ENCODE measurements at places on chromosomes 3 and 15.

- no peak for DNase-seq
These were observed 138.8 kb downstream of the TUSC7 start for GRCh38 chr3:116848248-116848829.

DNA sequence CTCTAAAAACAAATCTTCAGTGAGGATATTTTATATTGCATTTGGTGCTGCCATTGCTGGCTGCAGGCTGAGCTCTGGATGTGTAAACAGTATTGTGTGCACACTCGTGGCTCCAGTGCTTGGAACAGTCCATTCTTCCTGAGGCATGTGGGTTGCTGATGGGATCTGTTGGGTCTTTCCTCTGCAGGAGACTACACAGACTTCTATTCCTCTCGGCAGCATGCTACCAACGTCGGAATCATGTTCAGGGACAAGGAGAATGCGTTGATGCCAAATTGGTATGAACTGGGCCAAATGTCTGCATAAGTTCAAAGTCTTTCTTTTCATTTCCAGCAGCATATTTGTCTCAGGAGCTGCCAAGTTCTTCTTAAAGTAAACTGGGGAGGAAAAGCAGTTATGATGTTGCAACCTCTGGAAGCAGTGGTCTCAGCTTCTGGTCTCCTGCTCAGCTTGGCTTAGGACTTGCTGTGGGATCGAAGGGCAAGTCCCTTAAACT is 9.3 kb downstream of the FAH start:
- DNase-seq, result no peak

DNA sequence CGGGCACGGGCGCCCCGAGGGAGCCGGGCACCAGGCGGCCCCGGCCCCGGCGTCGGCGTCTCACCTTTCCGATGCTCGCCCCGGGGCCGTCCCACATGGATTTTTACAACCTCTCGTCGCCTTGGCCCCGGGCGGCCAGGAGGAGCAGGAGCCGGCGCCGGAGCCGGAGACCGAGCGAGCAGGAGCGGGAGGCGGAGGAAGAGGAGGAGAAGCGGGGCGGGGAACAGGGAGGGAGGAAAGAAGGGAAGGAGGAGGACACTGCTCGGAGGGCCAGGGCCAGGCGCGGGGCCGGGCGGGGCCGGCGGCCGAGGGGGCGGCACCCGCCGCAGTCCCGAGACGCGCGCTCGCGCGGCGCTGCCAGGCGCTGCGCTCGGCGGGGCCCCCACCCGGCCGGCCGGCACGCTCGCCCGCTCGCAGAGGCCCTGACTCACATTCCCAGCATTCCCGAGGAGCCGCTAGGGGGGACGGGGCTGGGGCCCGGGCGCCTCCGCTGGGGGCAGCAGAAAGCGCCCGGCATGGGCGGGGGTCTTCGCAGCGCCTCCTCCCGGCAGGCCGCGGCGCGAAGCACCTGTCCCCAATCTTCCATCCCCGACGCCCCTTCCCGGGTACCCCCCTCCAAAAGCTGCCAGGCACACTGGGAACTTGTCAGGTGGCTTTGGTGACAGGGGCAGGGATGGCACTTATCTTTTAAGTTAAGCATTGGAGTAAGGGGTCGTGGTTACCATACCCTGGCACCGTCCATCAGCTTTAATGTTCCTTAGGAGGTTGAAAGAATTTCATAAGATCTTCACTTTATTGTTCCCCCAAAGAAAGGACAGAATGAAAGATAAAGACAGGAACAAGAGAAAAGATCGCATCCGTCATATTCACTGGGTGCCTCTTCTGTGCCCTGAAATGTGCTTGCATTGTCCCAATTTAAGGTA is at the start of gene ERC2:
TSS of gene ERC2 (minus strand) at position 284 of the 923 bp plus-strand sequence.
- DNase-seq, result no peak

DNA sequence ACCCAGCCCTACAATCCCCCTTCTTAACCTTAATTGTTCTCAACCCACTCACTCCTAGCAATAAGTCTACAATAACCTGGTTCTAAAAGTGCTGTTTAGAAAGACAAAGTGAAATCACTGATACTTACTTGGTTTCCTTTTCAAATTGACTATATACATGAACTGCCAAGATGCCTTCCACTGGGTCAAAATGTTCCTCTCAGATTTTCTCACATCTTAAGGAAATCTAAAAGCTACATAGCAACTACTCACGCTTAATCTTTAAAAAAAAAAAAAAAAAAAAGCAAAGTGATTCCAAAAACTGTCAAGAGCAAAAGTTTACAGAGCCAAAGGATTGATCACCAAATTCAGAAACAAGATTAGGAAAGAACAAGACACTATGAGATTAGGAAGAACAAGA is 68.7 kb upstream of the MAP4 start:
- no peak for DNase-seq

DNA sequence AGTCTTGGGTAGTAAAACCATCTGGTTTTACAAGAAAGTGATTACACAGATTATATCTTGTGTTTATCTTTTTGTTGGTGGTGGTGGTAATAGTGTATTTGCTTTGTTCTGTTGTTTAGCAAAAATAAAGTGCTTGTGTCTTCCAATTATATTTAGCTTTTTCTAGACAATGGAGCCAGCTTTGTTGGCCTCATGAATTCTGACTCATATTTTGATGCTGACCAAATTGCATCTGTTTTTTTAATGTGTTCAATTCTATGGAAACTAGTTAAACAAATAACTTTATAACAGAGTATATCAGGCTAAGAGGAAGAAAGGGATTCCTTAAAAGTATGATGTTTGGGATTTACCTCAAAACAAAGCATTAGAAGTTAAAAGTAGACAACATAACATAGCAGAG is 69.3 kb upstream of the BFSP2 start:
- no peak for DNase-seq

DNA sequence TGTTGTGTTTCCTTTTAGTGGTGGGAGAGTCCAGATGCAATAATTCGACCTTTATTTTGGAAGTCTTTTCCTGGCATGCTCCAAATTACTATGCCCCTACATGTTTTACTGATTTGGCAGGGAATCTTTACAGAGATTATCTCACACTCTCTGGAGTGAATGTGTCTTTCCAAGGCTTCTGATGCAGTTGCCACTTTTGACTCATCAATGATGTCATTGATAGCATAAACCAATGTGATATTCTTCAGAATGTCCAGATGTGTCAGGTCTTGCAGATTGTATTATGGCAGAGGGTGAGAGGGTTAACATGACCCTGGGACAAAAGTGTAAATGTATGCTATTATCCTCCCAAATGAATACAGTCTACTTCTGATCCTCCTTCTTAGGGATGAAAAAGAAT is 9.7 kb downstream of the RTP4 start:
- no peak for DNase-seq

- DNase-seq, result no peak
These were observed 70.1 kb upstream of the VEPH1 start for GRCh38 chr3:157573281-157573680.

- peak; percentile 83 for DNase-seq
These were observed 1.3 kb upstream of the KLHL40 start for GRCh38 chr3:42683875-42684598.
